ENCODE measurements at places on chromosomes 2 and 18. TPM values are rescaled to one million over a fixed set of nuclear protein-coding genes. Genes with fewer than 3 reads are reported as not detected.

- no peak for DNase-seq
These were observed 165.0 kb downstream of the LNPK start for GRCh38 chr2:175837046-175837445.

DNA sequence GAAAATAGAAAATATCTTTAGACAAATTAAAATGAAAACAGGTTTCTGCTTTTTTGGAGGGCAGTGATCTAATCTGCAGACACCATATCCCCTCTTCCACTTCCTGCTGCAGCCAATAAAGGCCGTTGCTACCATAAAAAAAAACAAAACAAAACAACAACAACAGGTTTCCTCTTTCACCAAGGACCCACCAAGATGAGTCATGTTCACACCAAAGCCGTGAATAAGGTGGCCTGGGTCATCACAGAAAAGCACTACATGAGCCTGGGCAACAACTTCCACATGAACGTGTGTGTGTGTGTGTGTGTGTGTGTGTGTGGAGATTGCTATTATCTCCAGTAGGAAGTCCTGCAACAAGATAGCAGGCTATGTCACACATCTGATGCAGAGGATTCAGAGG is 24.8 kb upstream of the TFCP2L1 start:
- peak; percentile 28 for DNase-seq

METTL5 gene
- total RNA-seq, result 19.4 TPM

DNA sequence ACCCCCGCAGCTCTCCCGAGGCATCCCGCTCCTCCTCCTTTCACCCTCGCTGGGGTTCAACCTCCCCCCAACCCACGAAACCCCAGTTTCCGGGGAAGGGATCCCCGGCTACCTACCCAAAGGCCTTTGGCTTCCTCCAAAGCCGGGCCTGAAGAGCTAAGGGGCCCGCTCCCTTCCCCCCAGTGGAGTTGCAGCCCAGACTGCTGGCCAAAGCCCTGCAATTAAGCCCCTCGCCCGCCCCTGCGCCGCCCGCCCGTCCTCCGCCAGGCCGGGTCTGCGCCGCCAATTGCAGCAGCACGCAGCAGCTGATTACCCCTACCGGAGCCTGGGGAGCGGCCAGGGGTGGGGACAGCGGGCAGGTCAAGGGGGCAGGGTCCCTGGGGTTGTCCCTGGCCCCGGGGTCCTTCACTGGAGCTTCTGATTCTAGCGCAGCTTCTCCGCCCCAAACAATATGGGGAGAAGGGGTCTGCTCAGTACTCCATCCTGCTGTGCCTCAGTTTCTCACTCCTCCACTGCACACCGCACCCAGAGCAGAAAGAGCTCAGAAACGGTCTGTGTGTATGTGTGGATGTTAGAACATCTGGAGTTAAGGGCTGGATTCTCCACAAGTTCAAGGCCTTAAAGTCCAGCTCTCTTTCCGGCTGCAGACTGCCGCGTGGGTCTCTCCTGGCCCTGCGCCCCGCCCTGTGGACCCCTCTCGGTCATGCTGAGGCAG is 16.9 kb downstream of the WNT10A start:
- DNase-seq, result no peak

DNA sequence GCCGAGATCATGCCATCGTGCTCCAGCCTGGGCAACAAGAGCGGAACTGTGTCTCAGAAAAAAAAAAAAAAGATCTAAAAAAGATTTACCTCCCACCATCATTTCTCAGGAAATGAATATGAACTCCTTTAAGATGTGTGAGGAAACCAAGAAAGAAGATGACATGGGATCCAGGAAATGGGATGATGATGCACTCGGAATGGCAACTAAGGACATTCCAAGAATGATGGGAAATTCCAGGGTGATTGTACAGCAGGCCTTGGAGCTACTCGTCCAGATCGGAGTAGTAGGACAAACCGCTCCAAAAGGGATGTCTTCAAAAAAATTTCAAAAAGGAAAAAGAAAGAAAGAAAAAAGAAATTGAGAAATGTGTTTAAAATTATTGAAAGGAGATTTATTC is 84.9 kb upstream of the PMAIP1 start:
- no peak for DNase-seq

DNA sequence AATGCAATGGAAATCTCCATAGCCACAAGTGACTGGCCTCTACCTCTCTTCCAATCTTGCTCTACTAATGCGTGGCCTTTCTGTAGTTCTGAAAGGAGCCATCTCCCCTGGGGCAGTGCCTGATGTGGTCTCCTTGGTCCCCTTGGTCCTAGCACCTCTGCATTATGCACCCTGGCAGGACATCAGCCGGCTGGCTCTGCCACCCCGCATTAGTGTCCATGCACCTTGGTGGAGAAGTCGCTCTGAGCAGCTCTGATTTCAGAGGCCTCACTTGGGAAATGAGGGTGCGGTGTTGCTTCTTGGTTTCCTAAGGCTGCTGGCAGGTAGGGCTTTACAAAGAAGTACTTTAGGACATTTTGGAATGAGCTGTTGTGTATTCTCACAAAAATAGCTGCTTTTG is 317.9 kb downstream of the GBX2 start:
- no peak for DNase-seq

All from Peyer's patch (tissue), 4 donors.